ENCODE measurements at places on chromosomes 7 and 10. TPM values are rescaled to one million over a fixed set of nuclear protein-coding genes. Genes with fewer than 3 reads are reported as not detected.

Gene PTPN12
- 24.6 TPM for total RNA-seq

Gene ING3
- 11.7 TPM for total RNA-seq

Gene CYP3A5
- 0.28 TPM for total RNA-seq

Gene CYP3A4
- total RNA-seq = not detected

Gene OR2A1
- not detected for total RNA-seq
